ENCODE measurements at places on chromosomes 1 and 21. TPM values are rescaled to one million over a fixed set of nuclear protein-coding genes. Genes with fewer than 3 reads are reported as not detected.

The PLXNA2 gene
- total RNA-seq, result 78.9 TPM

The ARHGEF16 gene
- total RNA-seq, result 0.32 TPM

The LRRC53 gene
- total RNA-seq, result not detected

The ZNF695 gene
- total RNA-seq, result 1.6 TPM

The URB2 gene
- 14.0 TPM for total RNA-seq

All from epithelial cell of umbilical artery (primary cell).